DMS53 (cell line): ENCODE measurements at places on chromosomes 1 and 21.

- DNase-seq = no peak
Observed at GRCh38 chr1:112689842-112690237, 15.4 kb downstream of the MOV10 start.

GRCh38 chr1:37040261-37040660 lies 5.9 kb upstream of the GRIK3 start:
- DNase-seq = no peak

GRCh38 chr1:12173631-12174121 lies 6.9 kb downstream of the TNFRSF1B start:
- DNase-seq = no peak

- DNase-seq = no peak
Observed at GRCh38 chr1:228349701-228350171, 56.9 kb downstream of the TRIM11 start.

DNA sequence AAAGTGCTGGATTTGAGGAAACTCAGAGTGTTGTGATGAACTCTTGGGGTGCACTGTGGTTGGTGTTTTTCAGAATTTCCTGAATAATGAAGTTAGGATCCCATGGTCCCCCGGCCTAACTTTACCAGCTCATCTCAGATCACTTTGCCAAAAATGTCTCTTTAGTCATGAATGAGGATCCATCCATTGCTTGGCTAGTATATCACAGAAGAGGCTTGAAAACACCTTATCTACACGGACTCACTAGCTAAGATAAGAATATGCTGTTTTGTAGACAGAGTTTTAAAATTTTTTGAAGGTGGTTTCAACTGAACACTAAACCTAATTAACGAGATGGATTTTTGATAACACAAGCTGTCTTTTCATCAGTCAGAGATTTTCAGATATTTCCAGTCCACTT lies 53.8 kb downstream of the IVNS1ABP start:
- no peak for DNase-seq

GRCh38 chr1:7421471-7422075 lies 349.5 kb upstream of the VAMP3 start:
- DNase-seq = no peak
